Frontal cortex (tissue), 4 donors: ENCODE measurements at places on chromosomes 13 and 19. TPM values are rescaled to one million over a fixed set of nuclear protein-coding genes. Genes with fewer than 3 reads are reported as not detected.

SNRNP70 gene
- 99.5 TPM for total RNA-seq

ZBTB7A gene
- total RNA-seq, result 2.0 TPM

DIAPH3 gene
- total RNA-seq, result 5.3 TPM

C19orf81 gene
- not detected for total RNA-seq

PRSS57 gene
- total RNA-seq, result not detected

PSG7 gene
- not detected for total RNA-seq

FLT1 gene
- 9.8 TPM for total RNA-seq

FPR1 gene
- total RNA-seq, result 4.5 TPM

PLVAP gene
- total RNA-seq, result under 0.01 TPM

KLHL26 gene
- total RNA-seq, result 5.7 TPM

ZNF560 gene
- total RNA-seq, result 0.41 TPM

ANGPTL8 gene
- total RNA-seq, result not detected

OR7C1 gene
- total RNA-seq, result not detected

IRGC gene
- total RNA-seq, result not detected

TMEM190 gene
- not detected for total RNA-seq
